ENCODE measurements at places on chromosomes 1 and 21. TPM values are rescaled to one million over a fixed set of nuclear protein-coding genes. Genes with fewer than 3 reads are reported as not detected.

DNA sequence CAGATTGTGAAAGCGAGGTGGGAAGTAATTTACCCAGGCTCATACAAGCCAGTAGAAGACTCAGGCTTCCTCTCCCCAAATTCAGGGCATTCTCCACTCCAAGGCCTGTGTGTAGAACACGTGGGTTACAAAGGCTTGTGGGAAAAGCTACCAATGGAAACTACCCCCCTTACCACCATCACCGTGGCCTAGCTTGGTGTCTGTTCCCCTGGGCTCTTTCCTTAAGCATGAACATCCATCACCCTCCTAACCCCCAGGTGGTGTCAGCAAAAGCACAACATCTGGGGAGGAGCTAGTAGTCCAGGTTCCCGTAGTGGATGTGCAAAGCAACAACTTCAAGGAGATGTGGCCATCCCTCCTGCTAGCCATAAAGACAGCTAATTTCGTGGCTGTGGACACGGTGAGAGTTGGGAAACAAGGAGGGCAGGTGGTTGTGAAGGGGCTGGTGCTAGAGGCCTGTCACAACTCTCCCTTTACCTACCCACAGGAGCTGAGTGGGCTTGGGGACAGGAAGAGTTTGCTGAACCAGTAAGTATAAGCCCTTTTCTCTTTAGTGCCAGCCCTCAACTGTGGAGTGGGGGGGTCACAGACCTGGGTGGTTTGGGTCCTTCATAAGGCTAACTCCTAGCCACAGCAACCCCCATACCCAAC, 701 bp upstream of the MUTYH start:
- no peak for DNase-seq

DNA sequence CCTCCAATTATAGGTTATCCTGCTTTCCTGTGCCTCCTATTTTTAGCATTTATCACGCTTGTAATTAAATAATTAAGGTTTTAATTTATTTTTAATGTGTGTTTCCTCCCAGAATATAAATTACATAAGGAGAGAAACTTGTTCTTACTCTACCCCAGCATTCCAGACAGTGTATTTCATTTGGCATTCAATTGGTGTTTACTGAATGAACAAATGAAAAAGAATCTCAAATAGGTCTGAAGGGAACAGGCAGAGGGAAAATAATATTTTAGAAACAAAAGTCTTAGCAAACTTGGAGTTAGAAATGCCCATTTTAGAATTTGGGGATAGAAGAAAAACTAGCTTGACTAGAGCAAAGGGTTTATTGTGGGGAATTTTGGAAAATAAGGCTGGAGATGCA, 9.9 kb upstream of the RSRP1 start:
- no peak for DNase-seq

Gene CENPF
- 1.4 TPM for total RNA-seq

Gene LDLRAD1
- not detected for total RNA-seq
